ENCODE measurements at places on chromosomes 12 and 14.

GRCh38 chr12:12561371-12562015, 1.2 kb downstream of the DUSP16 start:
- no peak for DNase-seq

GRCh38 chr12:67427336-67427735, 158.2 kb downstream of the CAND1 start:
- no peak for DNase-seq

- no peak for DNase-seq
Measured at GRCh38 chr14:76997257-76997970, 31.1 kb downstream of the IRF2BPL start.

DNA sequence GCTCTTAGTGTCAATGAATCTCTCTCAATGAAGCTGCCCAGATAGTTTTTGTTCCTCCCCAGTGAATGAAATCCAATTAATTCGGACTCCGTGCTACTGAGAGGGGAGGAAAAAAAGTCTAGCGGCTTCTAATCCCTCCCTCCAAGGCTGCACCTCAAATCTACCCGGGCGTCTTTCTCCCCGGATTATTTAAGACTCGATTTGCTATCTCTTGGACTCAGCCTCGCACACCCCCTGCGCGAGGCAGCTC, 134 bp downstream of the DUSP6 start:
- no peak for DNase-seq

DNA sequence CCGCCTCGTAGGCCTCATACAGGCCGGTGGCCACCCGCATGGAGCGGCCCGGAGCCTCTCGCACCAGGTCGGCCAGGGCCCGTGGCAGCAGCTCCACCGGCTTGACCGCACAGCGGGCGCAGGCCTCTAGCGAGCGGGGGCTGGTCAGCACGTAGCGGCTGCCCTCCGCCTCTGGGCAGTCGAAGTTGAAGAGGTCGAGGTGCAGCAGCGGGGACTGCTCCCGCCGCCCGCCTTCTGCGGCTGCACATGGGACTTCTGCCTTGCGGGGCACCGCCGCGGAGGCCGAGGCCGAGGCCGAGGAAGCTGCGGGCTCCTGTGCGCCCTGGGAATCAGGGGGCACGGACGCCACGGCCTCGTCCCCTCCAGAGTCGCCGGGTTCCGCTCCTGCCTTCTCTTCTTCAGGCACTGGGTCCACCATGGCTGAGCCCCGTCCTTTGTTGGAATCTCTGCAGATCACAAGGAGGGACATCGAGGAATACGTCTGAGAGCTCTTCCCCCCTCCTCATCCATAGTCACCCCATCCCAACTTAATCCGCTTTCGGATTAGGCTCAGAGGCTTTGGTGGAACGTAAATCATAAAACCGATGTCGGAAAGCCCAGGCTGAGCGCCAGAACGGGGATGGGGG, 1.4 kb downstream of the CCDC177 start:
- DNase-seq, result no peak

DNA sequence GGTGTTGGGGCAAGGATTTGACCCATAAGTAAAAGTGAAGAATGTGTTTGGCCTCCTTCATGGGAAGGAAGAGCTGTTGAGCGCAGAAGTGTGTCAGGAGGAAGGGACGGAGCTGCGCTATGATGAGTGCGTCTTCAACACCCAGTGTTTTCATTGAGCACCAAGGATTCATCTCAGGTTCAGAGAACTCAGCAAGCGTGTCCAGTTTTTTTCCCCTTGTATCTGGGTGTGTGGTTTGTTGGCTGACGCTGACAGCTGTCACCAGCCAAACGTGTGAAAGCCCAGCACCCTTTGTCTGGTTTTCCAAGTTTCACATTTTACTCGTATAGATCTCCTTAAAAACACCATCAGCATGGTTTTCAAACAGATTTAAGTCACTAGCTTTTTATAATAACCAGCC, 12.3 kb downstream of the EP400 start:
- DNase-seq, result no peak

DNA sequence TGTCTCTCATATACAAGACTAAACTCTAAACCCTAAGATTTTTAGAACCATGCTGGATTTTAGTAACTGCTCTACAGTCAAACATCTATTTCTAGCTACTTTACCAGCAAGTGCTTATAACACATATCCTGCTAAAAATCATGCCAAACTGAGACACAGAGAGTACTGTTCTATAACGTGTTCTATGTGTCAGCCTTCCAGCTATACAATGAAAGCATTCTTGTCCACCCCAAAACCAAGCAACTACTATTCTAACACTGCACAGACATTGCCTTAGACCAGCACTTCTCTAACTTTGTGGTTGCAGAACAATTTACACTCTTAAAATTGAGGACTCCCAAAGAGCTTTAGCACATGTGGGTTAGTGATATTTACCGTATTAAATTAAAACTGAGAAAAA, 85.7 kb downstream of the SPPL3 start:
- no peak for DNase-seq

DNA sequence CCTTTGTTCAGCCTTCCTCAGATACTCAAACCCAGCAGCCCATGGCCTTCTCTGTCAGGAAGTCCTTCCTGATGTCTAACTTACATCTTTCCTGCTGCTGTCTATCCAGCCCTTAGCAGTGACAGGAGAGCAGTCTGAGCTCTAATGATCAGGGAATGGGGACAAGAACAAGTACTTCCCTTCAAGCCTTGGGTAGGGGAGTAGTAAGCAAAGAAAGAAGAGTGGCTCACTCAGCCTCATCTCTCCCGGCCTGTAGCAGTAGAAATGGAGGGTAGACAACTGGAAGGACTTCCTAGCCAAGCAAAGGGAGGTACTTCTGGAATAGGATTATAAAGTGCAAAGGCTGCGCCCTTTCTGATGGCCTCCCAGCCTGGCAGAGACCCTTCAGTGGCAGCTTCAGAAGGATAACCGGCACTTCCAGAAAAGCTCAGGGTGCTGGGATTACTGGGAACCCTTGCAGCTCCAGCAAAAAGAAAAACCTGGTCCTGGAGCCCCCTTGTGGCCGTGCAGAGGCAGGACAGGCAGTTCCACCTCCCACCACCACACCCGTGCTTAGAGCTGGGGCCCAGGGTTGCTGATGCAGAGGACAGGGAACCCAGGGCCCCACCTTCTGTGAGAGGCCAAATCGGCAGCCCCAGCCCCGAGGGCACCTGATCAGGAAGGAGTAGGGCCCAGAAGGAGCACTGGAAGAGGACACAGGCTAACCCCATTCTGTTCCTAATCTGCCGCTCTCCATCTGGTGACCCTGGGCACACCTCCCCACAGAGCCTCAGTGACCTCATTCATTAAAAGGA, 12.4 kb upstream of the SMUG1 start:
- DNase-seq, result no peak

DNA sequence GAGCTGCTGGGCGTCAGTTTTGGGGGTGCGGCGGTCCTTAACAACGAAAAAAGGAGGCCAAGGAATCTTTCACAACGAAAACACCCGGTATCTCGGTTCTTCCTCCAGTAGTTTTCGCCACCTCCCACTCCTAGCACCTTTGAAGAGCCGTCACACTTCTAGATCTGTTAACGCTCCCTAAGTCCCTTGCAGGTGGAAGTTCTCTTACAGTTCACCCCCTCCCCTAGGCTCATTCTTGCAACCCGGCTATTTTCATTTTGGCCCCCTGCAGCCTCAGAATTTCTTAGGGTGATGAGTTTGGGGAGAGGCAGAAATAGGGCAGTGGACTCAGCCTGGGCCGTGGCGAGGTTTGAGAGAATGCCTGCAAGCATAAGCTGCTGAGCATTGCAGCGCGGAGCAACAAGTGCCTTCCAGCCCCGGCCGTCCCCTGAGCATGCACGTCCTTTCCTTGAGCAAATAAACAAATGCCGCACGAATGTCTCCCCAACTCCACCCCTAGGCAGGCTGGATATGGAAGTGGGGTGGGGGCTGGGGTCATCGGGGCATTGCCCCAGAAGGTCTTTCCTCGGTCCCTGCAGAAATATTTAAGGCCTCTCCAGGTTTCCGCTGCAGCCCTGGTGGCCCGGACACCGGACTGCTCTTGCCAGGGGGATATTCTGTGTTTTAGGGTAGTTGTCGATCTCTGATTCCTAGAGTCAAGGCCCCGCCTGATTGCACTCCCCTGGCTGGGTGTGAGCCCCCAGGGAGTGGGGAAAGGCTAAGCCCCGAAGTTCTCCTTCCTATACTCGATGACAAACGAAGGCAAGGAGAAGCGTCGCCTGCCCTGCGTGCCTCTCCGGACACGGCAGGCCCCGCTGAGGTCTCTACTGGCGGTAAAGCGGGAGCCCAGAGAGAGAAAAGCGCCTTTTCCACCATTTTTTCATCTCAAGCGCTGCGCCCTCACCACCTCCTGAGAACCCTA, 1.6 kb downstream of the RFX4 start:
- no peak for DNase-seq

DNA sequence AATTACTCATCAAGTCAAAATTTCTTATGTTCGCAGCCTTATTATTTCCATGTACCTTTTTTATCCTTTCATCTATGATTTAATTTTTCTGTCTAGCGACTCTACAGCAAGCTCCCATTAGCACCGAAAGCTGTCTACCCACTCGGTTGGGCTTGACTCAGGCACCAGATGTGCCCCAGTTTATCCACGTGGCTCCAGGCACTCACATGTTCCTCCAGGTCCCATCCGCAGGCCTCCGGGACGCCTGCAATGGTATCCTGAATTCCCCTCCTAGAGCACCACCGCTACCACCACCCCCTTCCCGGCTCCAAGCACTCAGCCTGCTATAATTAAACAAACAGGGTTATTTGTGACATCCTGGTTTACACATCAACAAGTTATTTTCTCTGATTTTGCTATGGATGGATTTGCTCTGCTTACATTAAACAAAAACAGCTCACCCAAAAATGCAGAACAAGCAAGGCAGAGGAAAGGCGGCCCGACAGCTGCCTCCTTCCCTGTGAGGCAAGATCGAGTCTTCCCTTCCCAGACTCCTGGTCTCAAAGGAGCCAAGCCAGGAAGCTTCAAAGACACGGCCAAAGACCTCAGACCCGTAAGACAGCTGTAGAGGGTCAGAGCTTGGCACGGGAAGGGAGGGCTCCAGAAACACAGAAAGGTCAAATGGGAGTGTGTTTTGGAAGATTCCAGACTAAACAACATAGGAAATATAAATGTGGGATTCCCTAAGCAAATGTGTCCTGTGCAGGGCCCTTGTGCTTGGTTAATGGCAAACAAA, 253.8 kb downstream of the TTC8 start:
- no peak for DNase-seq

DNA sequence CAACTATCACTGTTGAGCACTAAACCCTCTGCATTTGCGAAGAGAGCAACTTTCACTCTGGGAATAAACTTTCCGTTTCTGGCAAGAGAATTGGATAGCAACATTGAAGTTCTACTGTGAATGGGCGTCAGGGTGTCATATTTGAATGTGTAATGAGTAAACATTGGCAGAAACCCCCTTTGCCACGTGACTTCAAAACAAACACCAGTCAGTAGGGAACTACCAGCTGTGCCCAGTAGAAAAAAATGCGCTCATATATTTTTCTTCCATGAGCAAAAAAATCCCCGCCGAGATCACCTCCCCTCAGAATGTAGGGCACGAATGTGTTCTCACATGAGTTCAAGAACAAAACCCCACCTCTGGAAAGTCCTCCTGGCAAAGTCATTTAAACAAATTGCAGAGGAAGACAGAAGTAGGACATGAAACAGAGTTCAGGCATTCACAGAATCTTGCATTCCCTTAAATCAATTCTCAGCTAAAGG, 80.6 kb downstream of the BTG1 start:
- no peak for DNase-seq

- no peak for DNase-seq
Measured at GRCh38 chr12:124694846-124695497, 127.6 kb upstream of the NCOR2 start.

DNA sequence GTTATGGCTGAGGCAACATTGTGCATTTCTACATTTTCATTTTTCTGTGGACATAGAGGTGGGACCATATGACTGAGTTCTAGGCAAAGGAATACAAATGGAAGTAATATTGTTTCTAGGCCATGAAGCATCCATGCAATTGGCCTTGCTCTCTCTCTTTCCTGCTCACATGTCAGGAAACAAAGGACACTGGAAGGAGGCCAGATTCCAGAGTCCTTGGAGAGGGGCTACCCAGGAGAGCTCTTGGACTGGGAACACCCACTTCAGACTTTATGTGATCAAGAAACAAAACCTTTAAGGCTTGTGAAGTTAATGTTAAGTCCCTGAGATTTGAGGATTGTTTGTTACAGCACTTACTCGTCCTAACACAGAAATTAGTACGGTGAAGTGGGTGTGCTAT, 32.8 kb downstream of the PDZRN4 start:
- no peak for DNase-seq

DNA sequence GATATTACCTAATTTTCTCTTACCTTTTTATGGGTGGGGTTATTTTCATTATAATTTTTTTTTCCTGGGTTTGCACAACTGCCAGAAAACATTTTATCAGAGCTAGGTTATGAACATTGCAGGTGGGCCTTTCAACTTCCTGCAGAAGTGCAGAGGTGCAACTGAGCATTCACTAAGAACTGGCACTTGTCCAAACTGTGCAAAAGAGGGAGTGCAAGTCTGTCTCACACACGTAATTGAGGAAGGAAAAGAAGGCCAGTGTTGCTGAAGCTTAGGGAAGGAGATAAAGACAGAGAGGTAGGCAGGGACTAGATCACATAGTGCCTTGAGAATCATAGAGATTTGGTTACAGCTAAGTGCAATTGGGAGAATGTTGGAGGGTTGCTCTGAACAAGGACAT, 14.1 kb upstream of the AMN1 start:
- DNase-seq, result peak; percentile 38

GRCh38 chr14:37623971-37624370, 28.5 kb downstream of the TTC6 start:
- no peak for DNase-seq

GRCh38 chr14:79064214-79064613, 894.0 kb downstream of the NRXN3 start:
- DNase-seq, result no peak

GRCh38 chr12:115473257-115473956, 789.4 kb upstream of the TBX3 start:
- DNase-seq, result no peak

GRCh38 chr14:74574706-74575105, 37.3 kb downstream of the LTBP2 start:
- no peak for DNase-seq

GRCh38 chr14:51805541-51805940, 54.9 kb upstream of the GNG2 start:
- DNase-seq, result no peak

DNA sequence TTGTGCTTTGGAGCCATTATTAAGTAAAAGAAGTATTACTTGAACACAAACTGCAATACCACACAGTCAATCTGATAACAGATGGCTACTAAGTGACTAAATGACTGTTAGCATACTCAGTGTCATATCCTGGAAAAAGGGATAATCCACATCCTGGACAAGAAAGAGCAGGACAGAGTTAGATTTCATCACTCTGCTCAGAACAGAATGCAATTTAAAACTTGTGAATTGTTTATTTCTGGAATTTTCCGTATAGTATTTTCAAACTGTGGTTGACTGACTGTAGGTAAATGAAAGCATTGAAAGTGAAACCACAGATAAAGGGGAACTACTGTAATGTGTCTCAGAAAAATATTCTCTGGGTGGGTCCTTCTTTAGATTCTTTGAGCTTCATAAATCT, 458.8 kb downstream of the TMEM117 start:
- DNase-seq, result no peak

DNA sequence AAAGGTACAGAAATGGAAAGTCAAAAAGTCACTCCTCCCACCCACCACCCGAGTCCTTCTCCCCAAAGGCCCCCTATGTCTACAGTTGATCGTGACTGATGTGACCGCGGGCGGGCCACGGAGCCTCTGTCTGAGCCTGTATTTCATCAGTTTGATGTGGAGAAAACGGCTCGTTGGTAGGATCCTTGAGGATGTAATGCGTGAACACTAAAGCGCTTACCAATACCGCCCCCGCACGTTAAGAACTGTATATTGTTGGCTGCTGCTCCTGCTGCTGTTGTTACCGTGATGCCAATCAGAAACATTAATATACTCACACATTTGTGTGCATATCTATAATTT, 24.6 kb upstream of the UBC start:
- DNase-seq, result no peak
